Activated T-helper 2 cell treated with anti-CD3 and anti-CD28 coated beads, Interferon-gamma antibody, Interleukin-2, Interleukin-4, amounts not matched to agents 10 μg/mL and 5 μg/mL and 100 μg/mL, durations not matched to agents 14 hours and 24 hours and 36 hours (primary cell): ENCODE measurements at places on chromosomes 12 and 14. TPM values are rescaled to one million over a fixed set of nuclear protein-coding genes. Genes with fewer than 3 reads are reported as not detected.

GRCh38 chr12:52558781-52559445, 6.0 kb upstream of the KRT71 start:
- no peak for DNase-seq

- peak; percentile 56 for DNase-seq
These were observed at the start of gene AMDHD1 for GRCh38 chr12:95943330-95943842. TSS of gene AMDHD1 (plus strand) at chr12:95943331. CDS start at chr12:95943399, 68 bp downstream.

GRCh38 chr12:126734710-126735109, 1532.3 kb upstream of the TMEM132C start:
- no peak for DNase-seq

GRCh38 chr14:99929601-99930000, 135.6 kb upstream of the EVL start:
- DNase-seq = no peak

DNA sequence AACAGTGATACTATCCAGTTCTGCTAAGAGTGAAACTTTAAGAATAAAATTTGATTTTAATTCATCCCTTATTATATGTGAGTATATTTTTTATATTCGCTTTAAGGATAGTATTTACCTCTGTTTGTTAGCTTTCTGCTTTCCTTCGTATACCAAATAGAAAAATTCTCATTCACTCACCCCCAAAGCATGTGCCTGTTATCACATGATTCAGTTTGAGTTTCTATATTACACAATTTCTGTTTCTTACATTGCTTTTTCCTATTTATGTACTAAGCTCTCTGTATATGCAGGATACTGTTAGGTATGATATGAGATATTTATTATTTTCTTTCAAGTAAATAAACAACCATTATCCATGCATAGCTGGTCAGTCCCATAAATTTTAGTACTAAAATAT, 275.2 kb downstream of the FBXL14 start:
- no peak for DNase-seq

DNA sequence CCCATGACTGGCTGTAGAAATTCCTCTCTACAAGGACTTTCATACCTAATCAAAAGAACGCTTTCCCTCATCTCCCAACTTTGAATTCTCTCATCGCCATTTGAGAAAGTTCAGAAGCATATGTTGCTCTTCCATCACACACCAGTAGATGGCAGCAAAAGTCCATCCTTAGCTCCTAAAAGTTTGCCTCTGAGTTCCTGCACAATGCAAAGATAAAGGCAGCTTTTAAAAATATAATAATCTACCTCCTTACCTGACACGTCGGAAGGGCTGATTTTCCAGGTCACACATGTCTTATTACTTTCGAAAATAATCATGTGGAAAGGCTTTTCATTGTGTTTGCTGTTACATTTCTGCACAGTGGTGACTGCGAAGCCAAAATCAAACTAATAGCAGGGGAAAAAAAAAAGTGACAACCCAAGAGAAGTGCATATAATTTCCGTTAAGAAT, 456.7 kb upstream of the SEL1L start:
- peak; percentile 12 for DNase-seq

GRCh38 chr12:52645120-52645761, 6.8 kb downstream of the KRT2 start:
- peak; percentile 64 for DNase-seq

- no peak for DNase-seq
These were observed 4.4 kb upstream of the ZNF839 start for GRCh38 chr14:102315121-102315520.

GRCh38 chr14:84084056-84084630, 1445.8 kb upstream of the FLRT2 start:
- DNase-seq = no peak

DNA sequence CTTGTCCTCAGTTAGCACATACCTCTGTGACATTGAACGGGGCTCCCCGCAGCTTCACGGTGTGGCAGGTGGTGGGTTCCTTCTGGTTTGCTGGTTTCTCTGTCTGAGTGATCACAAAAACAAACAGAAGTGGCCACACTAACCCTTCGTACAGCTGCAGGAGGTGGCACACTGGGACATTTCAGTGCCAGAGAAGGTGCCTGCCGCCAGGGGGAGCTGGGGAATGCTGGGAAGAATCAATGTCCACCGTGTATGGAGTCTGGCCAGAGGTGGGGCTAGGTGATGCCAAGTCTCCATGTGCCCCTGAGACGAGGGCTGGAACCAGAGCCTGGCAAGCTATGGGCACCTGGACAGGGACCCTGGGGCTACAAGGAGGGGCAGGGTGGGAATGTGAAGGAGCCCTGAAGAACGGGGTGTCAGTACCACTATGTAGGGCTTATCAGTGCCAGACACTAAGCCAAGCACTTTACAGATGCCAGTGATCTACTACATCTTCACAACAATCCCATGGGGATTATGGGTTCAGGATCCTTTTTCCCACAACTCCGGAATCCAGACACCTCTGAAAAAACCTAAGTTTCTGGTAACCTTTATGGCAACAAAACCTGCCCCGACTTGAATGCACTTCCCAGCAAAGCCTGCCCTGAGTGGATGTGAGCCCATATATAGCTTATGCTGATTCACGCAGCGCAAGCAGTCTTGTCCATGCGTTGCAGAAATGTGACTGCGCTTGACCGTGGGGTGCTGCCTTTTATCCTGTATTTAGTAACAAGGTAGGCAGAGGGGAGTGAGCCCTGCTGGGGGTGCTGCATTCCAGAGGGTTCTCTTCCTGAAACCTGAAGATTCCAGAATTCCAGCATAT, 10.8 kb downstream of the RBM19 start:
- no peak for DNase-seq

- no peak for DNase-seq
These were observed 40.2 kb downstream of the LRRC74A start for GRCh38 chr14:76866456-76866855.

DNA sequence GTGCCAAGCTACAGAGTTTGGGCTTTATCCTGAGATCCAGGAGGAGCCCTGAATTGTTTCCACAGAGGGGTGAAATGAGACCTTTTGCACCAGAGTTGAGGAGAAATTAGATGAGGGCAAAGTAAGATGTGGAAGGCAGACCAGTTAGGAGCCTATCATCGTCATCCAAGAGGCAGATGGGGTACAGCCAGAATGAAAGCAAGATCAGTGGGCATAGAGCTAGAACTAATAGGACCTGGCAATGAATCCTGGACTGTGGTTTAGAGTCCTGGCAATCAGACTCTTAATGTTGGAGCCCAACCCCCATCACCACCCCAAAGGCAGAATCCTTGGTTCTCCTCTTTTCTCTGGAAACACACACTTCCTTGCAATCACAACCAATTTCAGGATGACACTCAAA, 166.6 kb upstream of the HMGA2 start:
- DNase-seq = no peak

DNA sequence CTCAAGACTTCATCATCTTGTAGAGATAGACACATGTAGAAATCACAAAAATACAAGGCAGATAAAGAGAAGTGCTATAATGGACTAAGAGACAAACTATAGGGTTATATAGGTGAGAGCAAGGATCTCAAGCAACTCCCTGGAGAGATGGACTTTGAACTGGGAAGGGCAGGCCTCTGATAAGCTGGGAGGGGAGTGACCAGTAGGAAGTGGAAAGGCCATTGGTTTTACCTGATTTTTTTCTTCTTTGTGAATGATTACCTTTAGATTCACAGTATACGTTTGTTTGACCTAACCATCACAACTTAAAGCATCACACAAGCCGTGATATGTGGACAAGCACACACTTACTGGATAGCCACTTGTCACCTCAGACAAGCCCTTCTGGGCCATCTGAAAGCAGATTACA, 5.2 kb upstream of the TEP1 start:
- no peak for DNase-seq

GRCh38 chr14:33647385-33647786, 303.5 kb downstream of the EGLN3 start:
- DNase-seq = no peak

- no peak for DNase-seq
These were observed 593 bp downstream of the UNC119B start for GRCh38 chr12:120710805-120711296.

GRCh38 chr12:31528095-31528494, 62.8 kb downstream of the DENND5B start:
- DNase-seq = no peak

GRCh38 chr12:228846-229200, 14.9 kb upstream of the SLC6A12 start:
- no peak for DNase-seq

DNA sequence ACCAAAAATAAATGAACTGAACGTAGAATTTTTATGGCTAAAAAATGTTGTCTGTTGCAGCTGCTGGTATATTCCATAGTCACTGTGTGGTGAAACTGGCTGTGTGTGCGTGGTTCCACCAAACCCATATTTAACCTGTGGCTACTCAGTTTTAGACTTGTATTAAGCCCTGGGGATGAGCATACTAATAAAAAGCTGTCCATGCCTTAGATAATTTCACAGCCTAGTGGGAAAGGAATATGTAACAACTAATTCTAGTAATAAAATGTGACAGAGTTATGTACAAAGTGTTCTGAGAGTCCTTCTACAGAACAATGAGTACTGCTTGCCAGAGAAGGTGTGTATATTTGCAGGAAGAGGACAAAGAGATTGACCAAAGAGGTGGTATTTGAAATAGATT, 125.5 kb downstream of the TMTC3 start:
- no peak for DNase-seq

- no peak for DNase-seq
These were observed 8.0 kb downstream of the ACOT6 start for GRCh38 chr14:73620268-73620667.

- DNase-seq = no peak
These were observed 20.1 kb upstream of the TBX3 start for GRCh38 chr12:114704096-114704495.

- DNase-seq = no peak
These were observed 21.7 kb downstream of the GTF2A1 start for GRCh38 chr14:81199084-81199483.

DNA sequence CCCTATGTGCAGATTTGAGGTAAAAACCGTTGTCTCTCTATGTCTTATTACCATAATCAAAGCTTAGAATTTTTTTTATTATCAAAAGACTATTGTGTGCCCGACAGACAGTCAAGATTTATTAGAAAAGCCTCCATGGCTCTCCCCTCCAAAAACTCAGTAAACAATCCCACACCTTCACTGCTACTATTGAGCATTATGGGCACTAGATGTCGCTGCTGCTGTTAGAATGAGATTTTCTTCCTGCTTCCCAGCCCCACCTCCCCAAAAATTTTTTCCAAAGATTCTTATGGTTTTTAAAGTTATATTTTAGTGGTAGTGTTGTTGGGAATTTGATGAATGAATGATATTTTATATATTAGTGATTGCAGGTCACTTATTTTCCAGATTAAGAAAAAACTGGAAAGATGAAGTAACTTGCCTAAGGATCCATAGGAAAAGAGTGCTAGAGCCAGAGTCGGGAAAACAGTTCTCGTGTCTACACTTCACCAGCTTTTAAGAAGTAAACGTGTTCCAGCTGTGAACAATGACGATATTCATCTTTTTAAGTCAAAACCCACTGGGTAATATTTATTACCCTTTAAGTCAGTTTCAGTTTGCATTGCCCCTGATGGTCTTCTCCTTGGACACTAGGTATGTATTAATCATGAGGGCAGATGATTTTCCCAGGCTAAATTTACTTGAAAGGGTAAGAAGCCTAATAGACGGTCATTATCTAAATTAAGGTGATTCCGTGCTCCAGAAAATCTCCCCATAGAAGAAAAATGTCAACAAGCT, 12.2 kb upstream of the FOXG1 start:
- no peak for DNase-seq

DNA sequence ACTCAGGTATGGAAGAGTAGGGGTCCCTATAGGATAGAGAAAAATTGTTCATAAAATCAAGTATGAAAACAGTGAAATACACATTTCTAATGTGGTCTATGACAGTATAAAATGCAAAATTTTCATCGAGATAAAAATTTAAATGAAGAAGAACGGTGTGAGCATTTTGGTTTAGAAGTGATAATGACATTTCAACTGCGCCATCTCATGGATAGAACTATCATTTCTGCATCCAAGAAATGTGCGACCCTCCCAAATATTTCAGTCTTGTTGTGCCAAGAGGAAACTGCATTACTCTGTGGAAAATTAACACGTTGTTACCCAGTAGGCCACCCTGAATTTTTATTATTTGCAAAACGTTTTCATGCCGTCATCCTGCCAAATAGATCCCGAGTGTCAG, 108.8 kb downstream of the CRACR2A start:
- DNase-seq = no peak

GRCh38 chr14:82067221-82067875, 533.7 kb upstream of the SEL1L start:
- no peak for DNase-seq

GRCh38 chr14:102690509-102691286, 86.6 kb upstream of the TRAF3 start:
- DNase-seq = no peak

DNA sequence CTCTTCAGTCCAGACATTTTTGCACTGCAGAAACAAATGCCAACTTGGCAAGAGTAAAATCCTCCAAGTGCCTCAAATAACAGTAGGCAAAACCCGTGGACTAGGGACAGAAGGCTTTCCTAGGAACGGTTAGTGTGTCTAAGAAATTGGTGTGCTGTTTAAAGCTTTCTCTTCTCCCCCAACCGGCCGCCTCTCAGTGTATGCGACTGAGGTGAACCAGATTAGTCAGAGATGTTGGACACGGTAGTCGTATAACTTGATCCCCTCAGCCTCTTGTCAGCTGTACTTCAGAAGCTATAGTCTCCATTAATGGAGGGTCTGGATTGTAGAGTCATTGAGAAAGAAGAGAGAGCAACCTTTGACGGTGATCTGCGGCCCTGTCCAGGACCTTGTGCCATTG, 21.7 kb downstream of the PPFIBP1 start:
- no peak for DNase-seq

DNA sequence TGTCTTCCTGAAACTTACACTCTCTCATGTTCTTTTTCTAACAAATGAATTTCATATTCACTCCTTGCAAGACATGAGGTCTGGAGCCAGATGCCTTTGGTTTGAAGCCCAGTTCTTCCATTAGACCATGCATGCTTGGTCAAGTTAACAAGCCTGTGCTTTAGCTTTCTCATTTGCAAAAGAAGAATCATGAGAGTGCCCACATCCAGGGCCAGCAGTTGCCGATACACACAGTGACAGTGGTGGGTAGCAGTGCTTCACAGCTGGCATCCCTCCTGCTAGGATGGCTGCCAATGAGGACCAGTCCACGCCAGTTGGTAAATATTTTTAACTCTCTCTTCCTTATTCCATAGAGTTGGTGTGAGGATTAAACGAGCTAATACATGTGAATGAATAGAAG, 163.1 kb downstream of the PHLDA1 start:
- DNase-seq = no peak

DNA sequence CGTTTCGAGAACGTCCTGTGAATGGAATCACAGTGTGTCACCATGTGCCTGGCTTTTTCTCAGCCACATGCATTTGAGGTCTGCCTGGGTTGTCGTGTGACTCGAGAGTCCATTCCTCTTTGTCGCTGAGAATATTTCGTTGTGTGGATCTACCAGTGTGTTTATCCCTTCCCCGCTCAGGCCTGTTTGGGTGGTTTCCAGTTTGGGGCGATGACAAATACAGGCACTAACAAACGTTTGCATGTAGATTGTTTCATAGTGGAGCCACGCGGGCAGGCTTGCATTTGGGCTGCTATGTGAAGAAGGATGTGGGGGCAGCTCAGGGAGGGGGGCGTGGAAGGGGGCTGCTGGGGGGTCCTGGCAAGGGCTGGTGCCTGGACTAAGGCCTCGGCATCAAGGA, 14.1 kb downstream of the RIN3 start:
- no peak for DNase-seq

ANO2 gene
- not detected in 2 replicates for total RNA-seq

DDX24 gene
- 276 and 277 TPM in 2 replicates for total RNA-seq

PPP4R4 gene
- total RNA-seq = 1.2 and 1.8 TPM in 2 replicates

KRT8 gene
- 0.18 and 0.25 TPM in 2 replicates for total RNA-seq

OR6C68 gene
- not detected in 2 replicates for total RNA-seq

FIGNL2 gene
- total RNA-seq = 0.30 TPM in 2 replicates

OTX2 gene
- not detected in 2 replicates for total RNA-seq

SERPINA10 gene
- not detected in 2 replicates for total RNA-seq

GPR84 gene
- total RNA-seq = 1.8 and 2.3 TPM in 2 replicates

SLC22A17 gene
- total RNA-seq = 2.9 and 3.2 TPM in 2 replicates
